MCF 10A (cell line): ENCODE measurements at places on chromosomes 4 and X. TPM values are rescaled to one million over a fixed set of nuclear protein-coding genes. Genes with fewer than 3 reads are reported as not detected.

Gene MAGED4
- not detected in 2 replicates for total RNA-seq

Gene DACH2
- total RNA-seq = not detected in 2 replicates

Gene ATP1B4
- not detected in 2 replicates for total RNA-seq

Gene HTR2C
- total RNA-seq = not detected in 2 replicates

Gene ZAR1
- total RNA-seq = not detected in 2 replicates

Gene ADH7
- total RNA-seq = not detected in 2 replicates

Gene CXCL3
- total RNA-seq = 9.2 and 9.8 TPM in 2 replicates

Gene SERPINA7
- not detected in 2 replicates for total RNA-seq

Gene MAGEE2
- not detected in 2 replicates for total RNA-seq

Gene FAM9B
- 0.34 and 0.40 TPM in 2 replicates for total RNA-seq

Gene UGT2B11
- total RNA-seq = not detected in 2 replicates

Gene BTK
- not detected in 2 replicates for total RNA-seq

Gene SULT1B1
- total RNA-seq = 0.20 and 0.21 TPM in 2 replicates

Gene TNMD
- not detected in 2 replicates for total RNA-seq

Gene CRMP1
- total RNA-seq = not detected in 2 replicates

Gene GYPA
- not detected in 2 replicates for total RNA-seq

Gene NEUROG2
- not detected in 2 replicates for total RNA-seq

Gene IGFBP7
- 55.2 and 61.9 TPM in 2 replicates for total RNA-seq
